ENCODE measurements at places on chromosomes 13 and 19.

GRCh38 chr19:2646866-2647535 is 55.5 kb downstream of the GNG7 start:
- DNase-seq: no peak

DNA sequence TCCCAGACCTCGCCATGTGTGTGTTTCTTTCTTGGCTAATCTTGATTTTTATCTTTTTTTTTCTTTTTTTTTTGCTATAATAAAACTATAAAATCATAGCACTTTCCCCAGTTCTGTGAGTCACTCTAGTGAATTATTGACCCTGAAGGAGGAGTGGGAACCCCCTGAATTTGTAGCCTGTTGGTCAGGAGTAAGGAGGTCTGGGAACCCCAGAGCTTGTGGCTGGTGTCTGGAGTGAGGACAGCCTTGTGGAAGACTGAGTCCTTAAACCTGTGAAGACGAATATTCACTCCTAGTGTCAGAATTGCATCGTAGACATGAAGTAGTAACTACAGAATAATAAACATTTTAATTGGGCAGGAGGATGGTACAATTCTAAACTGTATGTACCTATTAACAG is 7.4 kb downstream of the EID2B start:
- DNase-seq: no peak

- no peak for DNase-seq
Observed at GRCh38 chr19:17473041-17473440, 2.7 kb downstream of the SLC27A1 start.

DNA sequence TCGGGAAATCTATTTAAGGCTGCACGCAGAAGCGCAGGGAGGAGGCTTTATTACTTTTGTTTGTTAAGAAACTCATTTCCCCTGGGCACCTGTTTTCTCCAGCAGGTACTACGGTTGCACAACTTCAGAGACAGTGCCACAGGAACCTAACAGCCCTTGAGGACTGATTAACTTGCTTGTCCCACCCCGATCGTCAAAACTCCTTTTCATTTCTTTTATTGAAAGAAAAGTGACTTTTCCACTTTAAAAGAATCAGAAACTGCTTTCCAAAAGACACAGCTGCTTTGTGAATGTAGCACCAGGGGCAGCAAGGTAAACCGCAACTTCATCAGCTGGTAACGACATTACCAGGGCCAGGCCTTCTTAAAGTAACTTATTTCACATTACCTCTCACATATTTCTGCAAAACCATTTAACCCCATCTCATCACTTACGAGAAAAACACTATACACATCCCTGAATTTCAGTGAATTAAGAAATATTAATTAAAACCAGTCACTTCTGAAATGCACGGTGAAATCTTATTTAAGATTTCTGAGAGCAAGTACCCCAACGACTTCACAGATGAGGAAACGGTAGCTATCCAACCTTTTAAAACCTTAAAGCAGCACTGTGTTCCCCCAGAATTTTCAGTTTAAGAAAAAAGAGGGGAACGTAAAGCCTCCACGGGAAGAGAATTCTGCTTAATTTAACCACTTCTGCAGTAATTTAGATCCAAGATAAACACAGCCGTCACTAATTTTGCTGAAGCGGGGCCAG is 1.4 kb downstream of the ANKRD10 start:
- DNase-seq: no peak

GRCh38 chr13:40464337-40465014 is 202.0 kb downstream of the FOXO1 start:
- no peak for DNase-seq

DNA sequence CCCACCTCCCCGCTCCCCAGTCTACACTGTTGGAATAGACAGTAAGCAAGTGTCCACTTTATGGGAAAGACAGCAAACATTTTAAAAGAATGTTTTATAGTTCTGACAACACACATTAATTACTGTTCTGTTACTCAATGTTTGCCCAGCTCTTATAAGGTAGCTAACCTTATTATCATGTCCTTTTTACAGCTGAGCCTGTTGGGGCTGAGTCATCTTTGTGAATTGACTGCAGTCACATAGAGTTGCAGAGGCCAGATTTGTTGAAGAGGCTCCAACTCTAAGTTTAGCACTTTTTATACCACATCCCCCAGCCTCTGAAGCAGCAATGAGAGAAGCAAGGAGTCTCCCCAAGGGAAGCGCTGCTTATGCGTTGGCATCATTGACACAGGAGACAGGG is 76.2 kb downstream of the C13orf42 start:
- DNase-seq: no peak

- DNase-seq: no peak
Observed at GRCh38 chr13:70544706-70545105, 436.5 kb upstream of the KLHL1 start.
